ENCODE measurements at places on chromosomes 2 and 18.

DNA sequence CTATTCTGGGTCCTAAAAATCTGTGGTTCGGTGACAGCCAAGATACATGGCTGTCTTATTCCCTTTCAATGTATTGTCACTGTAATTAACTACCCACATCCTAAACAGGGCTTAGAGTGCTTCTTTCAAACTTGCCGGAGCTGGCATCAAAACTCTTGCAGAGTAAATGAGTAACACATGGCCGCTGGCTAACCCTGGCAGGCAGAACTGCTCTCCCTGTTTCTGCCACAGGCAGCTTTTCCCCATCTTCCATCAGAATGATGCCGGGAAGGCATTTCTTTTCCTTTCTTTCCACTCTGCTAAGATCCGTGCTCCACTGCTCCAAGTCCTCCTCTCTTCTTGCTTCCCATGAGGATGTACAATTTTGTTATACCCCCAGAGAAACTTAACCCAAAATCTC is 54.8 kb upstream of the PTPRM start:
- no peaks in the 10 kb centered on the region for H3K4me1 ChIP-seq
- H3K27ac ChIP-seq: no peak overlapping the region
- H3K36me3 ChIP-seq: no peaks in the 10 kb centered on the region
- DNase-seq: no peak
- no peak overlapping the region for H3K4me3 ChIP-seq

DNA sequence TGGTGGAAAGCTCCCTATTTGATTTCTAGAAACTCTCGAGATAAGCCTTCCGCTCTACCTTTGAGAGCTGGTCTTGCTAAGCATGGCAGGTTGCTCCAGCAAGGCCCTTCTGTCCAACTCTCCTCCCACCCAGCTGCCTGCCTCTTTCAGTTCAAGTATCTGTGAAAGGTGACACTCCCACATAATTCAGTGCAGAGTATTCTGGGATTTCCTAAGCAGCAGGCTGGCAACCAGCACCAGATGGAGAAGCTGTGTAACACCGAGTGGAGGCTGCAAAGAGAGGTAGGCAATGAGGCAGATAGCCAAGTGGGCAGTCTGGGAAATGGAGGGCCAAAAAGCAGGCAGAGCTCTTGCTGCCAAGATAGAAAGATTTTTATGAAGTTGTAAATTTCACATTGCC is 88.4 kb upstream of the CAVIN2 start:
- H3K36me3 ChIP-seq: no peaks in the 10 kb centered on the region
- no peaks in the 10 kb centered on the region for H3K4me1 ChIP-seq
- no peak overlapping the region for H3K4me3 ChIP-seq

GRCh38 chr2:120737340-120738101 is 1.9 kb downstream of the GLI2 start:
- no peaks in the 10 kb centered on the region for H3K36me3 ChIP-seq
- peak overlapping the region; percentile 62 for H3K4me3 ChIP-seq
- H3K27me3 ChIP-seq: peaks cover 48% of the 10 kb centered on the region

GRCh38 chr2:128402911-128403670 is 84.4 kb upstream of the HS6ST1 start:
- H3K4me3 ChIP-seq: no peak overlapping the region
- DNase-seq: no peak
- no peak overlapping the region for H3K27ac ChIP-seq
- H3K4me1 ChIP-seq: no peaks in the 10 kb centered on the region
- no peaks in the 10 kb centered on the region for H3K27me3 ChIP-seq

GRCh38 chr2:41068740-41069139 is 616.9 kb upstream of the SLC8A1 start:
- H3K36me3 ChIP-seq: no peaks in the 10 kb centered on the region
- no peak overlapping the region for H3K4me3 ChIP-seq
- H3K27me3 ChIP-seq: no peaks in the 10 kb centered on the region
- H3K27ac ChIP-seq: no peak overlapping the region
- DNase-seq: no peak
- H3K4me1 ChIP-seq: no peaks in the 10 kb centered on the region

DNA sequence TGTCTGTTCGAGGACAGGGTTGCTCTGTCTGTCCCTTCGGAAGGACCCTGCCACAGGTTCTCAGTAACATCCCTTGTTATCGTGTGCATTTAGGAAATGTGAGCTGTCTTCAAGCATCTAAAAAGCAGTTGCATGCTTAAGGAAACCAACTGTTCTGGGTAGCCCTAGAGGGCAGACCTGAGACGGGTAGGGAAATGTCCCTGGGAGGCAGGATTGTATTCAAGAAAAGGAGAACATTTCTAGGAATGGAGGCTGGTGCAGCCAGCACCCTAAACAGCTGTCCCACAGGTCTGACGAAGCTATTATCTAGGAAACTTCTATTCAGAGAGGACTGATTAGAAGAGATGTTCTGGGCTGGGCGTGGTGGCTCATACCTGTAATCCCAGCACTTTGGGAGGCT is 414.2 kb downstream of the NBAS start:
- H3K27ac ChIP-seq: no peak overlapping the region
- H3K27me3 ChIP-seq: no peaks in the 10 kb centered on the region
- H3K36me3 ChIP-seq: no peaks in the 10 kb centered on the region
- H3K4me3 ChIP-seq: no peak overlapping the region

- H3K27me3 ChIP-seq: no peaks in the 10 kb centered on the region
- no peak overlapping the region for H3K27ac ChIP-seq
- DNase-seq: no peak
These were observed 900.5 kb upstream of the CRIM1 start for GRCh38 chr2:35454966-35455638.

GRCh38 chr2:108587621-108588020 is 53.4 kb downstream of the LIMS1 start:
- peak overlapping the region; percentile 81 for H3K27ac ChIP-seq
- H3K36me3 ChIP-seq: no peaks in the 10 kb centered on the region
- H3K4me3 ChIP-seq: no peak overlapping the region
- no peak for DNase-seq
- H3K4me1 ChIP-seq: peaks cover 36% of the 10 kb centered on the region
- no peaks in the 10 kb centered on the region for H3K27me3 ChIP-seq

DNA sequence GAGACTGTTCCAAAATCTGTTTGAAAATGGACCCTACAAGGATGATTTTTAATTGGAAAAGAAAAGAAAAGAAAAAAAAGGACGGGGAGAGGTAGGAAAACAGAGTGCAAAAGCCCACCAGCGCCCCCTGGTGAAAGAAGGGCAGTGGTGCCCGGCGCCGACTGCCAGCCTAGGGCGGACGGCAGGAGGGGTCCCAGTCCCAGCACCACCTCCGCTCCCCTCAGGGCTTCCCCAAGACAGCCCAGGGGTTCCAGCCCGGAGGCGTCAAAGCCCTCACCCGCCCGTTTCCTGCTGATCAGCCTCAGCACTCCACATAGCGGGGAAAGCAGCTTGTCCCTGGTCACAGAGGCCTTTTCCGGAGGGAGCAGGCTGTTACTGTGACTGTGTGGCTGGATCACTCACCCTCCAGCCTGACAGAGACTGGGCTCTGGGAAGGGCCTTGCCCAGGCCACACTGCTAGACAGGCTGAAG is 213.9 kb downstream of the TFCP2L1 start:
- peaks cover 19% of the 10 kb centered on the region for H3K4me1 ChIP-seq
- no peaks in the 10 kb centered on the region for H3K27me3 ChIP-seq
- DNase-seq: peak; percentile 85
- H3K27ac ChIP-seq: no peak overlapping the region
- H3K36me3 ChIP-seq: no peaks in the 10 kb centered on the region
- H3K4me3 ChIP-seq: no peak overlapping the region

DNA sequence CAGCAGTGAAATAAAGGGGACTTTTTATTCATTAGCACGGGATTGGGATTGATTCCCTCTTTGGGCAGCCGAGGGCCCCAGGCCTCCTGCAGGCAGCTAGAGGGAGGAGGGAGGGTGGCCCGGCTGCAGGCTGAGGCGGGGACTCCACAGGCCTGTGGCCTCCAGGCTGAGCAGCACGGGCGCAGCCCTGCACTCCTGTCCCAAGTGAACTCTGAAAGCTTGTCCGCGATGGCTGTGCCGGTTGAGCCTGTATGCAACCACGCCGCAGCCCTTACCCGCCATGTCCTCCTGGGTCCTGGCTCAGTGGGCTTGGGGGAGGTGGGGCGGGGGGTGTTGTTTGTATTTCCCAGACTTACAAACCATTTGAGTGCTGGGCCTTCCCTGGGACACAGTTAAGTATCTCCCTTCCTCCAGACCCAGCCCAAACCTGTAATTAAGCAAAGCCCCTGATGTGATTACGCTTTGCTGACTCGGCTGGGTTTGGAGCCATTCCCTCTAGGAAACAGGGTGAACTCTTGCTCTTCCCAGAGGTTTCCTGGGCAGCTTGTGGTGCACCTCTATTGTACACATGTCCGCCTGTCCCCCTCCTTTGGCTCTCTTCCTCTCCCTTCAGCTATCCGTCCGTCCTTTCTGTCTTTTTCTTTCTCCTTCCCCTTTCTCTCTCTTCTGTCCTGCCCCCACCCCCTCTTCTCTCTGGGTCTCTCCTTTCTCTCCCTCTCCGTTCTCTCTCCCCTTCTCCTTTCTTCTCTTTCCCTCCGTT is 5.3 kb downstream of the GLI2 start:
- H3K4me1 ChIP-seq: peaks cover 61% of the 10 kb centered on the region
- peaks cover 4% of the 10 kb centered on the region for H3K27me3 ChIP-seq
- no peaks in the 10 kb centered on the region for H3K36me3 ChIP-seq
- H3K4me3 ChIP-seq: peak overlapping the region; percentile 37
- DNase-seq: no peak

- H3K27me3 ChIP-seq: no peaks in the 10 kb centered on the region
- no peak for DNase-seq
- no peaks in the 10 kb centered on the region for H3K36me3 ChIP-seq
- H3K4me3 ChIP-seq: no peak overlapping the region
- no peaks in the 10 kb centered on the region for H3K4me1 ChIP-seq
- H3K27ac ChIP-seq: no peak overlapping the region
These were observed 467.4 kb upstream of the CDH20 start for GRCh38 chr18:60865801-60866200.

- H3K27me3 ChIP-seq: no peaks in the 10 kb centered on the region
- no peak for DNase-seq
- H3K36me3 ChIP-seq: no peaks in the 10 kb centered on the region
- H3K4me1 ChIP-seq: peaks cover 14% of the 10 kb centered on the region
- no peak overlapping the region for H3K4me3 ChIP-seq
These were observed 72.2 kb upstream of the TMEM17 start for GRCh38 chr2:62577994-62578781.

GRCh38 chr18:43772907-43773306 is 495.6 kb upstream of the SYT4 start:
- no peaks in the 10 kb centered on the region for H3K27me3 ChIP-seq
- no peaks in the 10 kb centered on the region for H3K36me3 ChIP-seq
- DNase-seq: peak; percentile 38
- H3K27ac ChIP-seq: no peak overlapping the region

DNA sequence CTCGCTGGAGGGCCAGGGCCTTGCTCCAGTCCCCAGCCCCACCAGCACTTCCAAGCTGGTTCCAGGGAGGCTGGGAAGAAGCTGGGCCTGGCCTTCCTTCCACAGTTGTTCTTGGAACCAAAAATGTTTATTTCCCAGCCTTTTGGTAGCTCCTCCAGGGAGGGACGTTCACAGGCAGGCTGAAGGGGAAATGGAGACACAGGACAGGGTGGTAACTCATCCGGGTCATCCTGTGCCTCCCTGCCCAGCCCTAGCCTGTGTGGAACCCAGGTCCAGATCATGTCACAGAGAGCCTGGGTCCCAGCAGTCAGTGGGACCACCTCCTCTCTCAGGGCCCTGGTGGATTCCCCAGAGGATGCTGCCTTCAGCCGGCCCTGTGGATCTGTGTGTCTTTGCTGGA is 12.5 kb upstream of the ARMC9 start:
- H3K4me3 ChIP-seq: no peak overlapping the region
- peaks cover 32% of the 10 kb centered on the region for H3K4me1 ChIP-seq
- peaks cover 3% of the 10 kb centered on the region for H3K27me3 ChIP-seq
- peak overlapping the region; percentile 45 for H3K27ac ChIP-seq

DNA sequence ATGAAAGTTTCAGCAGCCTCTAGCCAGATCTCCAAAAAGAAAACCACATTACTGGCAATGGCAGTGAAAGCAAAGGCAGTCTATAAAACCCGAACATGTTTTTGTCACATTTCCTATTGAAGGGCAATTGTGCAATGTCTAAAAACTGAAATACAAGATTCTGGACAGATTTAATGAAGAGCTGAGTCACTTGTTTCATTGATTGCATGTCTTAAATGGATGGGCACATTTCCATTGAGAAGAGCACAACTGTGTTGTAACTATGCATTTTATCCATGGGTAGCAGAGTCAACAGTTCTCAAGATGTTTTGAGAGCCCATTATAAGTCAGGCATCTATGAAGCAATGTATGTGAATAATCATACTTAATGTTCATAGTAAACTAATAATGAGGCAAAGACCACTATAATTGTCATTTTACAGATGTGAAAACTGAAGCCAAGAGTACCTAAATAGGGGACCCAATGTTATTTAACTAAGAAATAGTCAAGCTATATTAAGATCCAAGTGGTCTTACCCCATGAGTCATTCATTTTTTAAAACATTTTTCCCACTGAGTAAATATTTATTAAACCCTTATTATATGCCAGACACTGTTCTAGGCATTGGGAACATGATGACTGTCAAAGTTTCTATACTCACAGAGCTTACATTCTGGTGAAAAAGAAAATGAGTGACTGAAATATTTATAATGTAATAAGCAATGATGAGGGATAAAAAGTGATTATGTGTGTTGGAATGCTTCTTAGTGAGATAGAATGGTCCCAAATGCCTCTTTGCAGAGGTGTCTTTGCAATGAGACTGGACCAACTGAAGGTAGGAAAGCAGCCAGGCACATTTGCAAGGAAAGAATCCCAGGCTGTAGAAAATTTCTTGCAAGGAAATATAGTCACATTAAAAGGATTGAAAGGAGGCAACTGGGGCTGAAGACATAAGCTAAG is 818.9 kb upstream of the ACVR2A start:
- no peaks in the 10 kb centered on the region for H3K27me3 ChIP-seq
- no peak overlapping the region for H3K27ac ChIP-seq
- DNase-seq: no peak
- H3K4me3 ChIP-seq: no peak overlapping the region
- H3K4me1 ChIP-seq: no peaks in the 10 kb centered on the region

DNA sequence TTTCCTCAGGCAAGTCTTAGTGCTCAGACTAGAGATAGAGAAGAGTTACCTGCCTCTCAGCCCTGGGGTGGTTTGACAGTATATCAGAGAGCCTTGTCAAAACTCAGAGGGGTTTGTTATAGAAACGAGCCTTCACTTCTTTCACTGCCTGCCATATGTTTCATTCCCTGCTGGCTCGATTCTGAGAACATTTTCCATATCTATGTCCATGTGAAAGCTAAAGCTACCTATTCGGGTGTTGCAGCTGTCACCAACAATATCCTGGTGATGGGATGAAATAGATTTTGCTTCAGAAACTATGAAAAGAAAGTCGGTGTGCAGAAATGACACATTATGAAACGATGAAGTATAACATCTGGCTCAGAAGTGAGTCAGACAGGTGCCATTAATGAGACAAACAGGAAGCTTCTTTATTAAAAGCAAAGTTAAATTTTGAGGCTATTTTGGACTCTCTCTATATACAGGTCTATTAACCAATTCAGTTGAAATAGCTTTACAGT is 56.1 kb upstream of the TANK start:
- H3K27me3 ChIP-seq: no peaks in the 10 kb centered on the region
- no peaks in the 10 kb centered on the region for H3K4me1 ChIP-seq

GRCh38 chr2:84900971-84901370 is 4.5 kb upstream of the TMSB10 start:
- H3K27me3 ChIP-seq: no peaks in the 10 kb centered on the region
- no peaks in the 10 kb centered on the region for H3K36me3 ChIP-seq
- H3K27ac ChIP-seq: no peak overlapping the region
- peaks cover 28% of the 10 kb centered on the region for H3K4me1 ChIP-seq

Data from stomach (tissue), 19 donors.